NCI-H226 (cell line): ENCODE measurements at places on chromosomes 2 and 18.
A peak's percentile ranks its signal among the peaks of the same experiment; 100 is the strongest.

- no peak for DNase-seq
These were observed 277.2 kb downstream of the BCL2 start for GRCh38 chr18:63042351-63042750.

GRCh38 chr2:219183151-219183772, 5.2 kb downstream of the RETREG2 start:
- DNase-seq: no peak

GRCh38 chr2:72940786-72941185, 23.5 kb downstream of the EMX1 start:
- no peak for DNase-seq

- peak; percentile 35 for DNase-seq
These were observed 103.8 kb upstream of the NDUFV2 start for GRCh38 chr18:8998481-8999217.

DNA sequence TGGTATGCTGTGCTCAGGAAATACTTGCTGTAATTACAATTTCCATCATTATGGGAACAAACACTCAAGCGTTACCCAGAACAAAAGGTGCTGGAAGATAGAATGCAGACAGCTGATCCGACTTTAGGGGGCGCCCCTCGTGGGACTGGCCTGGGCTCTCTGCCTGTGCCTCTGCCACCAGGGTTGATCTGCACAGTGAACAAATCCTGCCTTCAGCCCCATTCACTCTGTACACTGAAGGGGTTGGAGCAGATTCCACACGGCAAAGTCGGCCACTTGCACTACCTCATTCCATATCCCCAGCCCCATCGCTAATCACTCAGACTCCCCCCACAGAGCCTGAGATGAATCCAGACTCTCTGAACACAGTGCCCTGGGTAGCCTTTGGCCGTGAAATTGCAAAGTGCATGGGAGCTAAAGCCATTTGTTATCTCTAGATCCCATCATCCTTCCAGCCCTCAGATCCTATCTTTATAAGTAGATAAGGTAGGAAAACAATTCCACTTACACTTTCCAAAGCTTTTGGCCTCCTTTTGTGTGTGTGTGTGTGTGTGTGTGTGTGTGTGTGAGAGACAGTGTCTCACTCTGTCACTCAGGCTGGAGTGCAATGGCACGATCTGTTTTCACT, 69.3 kb downstream of the INPP5D start:
- no peak for DNase-seq

DNA sequence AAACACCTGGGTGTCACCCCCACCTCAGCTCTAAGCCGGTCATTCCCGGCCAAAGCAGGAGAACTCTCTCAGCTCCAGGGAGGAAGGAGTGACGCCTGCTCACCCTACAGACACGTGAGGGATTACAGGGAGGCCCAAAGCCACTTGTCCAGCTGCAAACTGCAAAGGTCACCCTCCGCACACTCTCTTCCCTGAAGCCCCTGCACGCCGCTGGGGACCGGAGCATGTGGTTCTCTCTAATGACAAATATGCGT, 108.0 kb upstream of the ID2 start:
- no peak for DNase-seq

DNA sequence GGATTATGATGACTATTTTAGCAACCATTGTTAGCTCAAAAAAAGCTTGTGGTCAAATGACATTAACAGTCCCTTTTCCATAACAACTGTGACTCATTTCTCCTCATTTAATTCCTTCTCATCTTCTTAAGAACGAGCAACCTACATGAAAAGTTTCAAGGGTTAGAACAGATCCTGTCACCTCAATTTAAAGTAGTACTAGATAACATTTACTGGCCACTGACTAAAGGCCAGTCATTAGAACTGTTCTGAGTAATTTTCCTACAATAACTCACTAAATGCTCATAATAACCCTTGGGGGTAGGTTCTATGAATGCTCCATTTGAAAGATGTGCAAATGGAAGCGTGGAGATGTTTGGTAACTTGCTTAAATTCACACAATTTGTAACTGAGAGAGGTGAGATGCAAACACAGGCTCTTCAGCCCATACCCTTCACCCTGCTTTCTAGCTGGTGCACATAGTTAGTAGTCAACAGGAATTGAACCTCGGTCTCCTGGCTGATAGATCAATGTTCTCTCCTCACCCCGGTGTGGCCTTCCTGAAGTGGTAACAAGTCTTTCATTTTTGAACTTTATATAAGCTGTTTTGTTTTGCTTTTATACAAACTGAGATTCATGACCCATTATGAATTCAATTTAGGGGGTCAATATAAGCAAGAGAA, 212.5 kb downstream of the SETBP1 start:
- DNase-seq: no peak

DNA sequence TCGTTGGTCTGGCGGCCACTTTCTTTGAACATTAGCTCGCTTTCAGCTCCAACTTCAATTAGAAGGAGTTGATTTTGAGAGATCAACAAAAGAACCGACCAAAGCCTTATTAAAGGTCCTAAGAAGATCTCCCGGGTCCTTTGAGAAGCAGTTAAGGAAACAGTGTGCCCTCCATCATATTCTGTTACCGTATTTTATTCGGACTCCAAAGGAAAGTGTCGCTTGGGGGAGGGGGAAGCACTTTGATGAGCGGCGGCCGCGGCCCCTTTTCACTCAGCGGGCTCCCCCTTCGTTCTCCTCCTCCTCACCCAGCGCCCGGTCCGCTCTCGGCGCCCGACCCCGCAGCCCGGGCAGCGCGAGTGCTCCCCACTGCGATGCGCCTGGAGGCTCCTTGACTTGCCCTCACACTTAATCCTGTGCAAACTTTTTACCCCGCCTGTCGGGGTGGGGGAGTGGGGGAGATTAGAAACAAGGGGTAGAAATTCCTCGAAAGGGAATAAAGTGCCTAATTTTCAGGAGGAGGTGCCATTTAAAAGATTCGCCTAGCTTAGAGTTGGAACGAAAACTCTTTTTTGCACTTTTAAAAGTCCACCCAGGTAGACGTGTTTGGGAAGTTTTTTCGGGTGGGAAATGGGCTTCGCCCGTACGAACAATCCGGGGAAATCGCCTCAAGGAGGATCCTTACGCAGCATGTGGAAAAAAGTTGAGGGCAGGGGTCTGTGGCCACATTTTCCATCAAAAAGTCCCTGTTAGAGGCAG, 1.2 kb upstream of the OTX1 start:
- no peak for DNase-seq

DNA sequence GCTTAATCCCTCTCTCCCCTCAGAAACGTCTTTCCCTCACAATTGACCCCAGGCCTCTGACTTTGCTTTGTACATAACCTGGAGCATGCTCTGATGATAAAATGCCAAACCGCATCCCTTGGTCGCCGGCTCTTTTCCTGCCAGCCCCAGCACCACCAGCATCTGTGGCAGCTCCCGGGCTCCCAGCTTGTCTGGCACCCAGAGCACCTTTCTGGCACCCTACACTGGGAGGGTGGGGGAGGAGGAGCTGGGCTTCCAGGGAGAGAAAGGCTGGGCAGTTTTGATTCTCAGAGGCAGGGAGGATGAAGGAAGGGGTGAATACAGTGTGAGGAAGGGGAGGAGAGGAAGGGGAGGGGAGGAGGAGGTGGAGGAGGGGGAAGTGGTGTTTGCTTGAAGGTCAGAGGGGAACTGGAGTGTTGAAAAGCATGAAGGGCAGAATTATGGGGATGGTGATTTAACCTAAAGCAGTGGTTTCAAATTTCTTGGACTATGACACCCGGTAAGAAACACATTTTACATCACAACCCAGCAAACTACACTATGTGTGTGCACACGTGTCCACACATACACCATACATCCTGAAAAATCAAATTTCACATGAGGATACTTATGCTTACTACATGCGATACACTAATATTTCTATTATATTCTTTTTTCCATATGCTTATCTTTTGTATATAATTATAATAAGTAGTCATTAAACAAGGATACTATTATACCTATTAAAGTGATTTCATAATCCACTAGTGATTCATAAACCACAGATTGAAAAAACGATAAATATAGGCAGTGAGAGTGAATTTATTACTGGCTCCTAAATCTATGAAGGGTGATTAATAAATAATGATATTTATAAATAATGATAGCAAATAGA, 30.0 kb upstream of the IGFBP2 start:
- DNase-seq: no peak

- no peak for DNase-seq
These were observed 18.0 kb upstream of the SAG start for GRCh38 chr2:233289648-233290047.

- DNase-seq: no peak
These were observed 143.0 kb downstream of the ZEB2 start for GRCh38 chr2:144376926-144377325.

- DNase-seq: no peak
These were observed 84.6 kb downstream of the PLCL1 start for GRCh38 chr2:197889041-197889440.

- peak; percentile 56 for DNase-seq
These were observed 572.3 kb downstream of the PLCL1 start for GRCh38 chr2:198376677-198377076.

- DNase-seq: peak; percentile 5
These were observed 646 bp downstream of the PHLPP1 start for GRCh38 chr18:62715759-62716615.

DNA sequence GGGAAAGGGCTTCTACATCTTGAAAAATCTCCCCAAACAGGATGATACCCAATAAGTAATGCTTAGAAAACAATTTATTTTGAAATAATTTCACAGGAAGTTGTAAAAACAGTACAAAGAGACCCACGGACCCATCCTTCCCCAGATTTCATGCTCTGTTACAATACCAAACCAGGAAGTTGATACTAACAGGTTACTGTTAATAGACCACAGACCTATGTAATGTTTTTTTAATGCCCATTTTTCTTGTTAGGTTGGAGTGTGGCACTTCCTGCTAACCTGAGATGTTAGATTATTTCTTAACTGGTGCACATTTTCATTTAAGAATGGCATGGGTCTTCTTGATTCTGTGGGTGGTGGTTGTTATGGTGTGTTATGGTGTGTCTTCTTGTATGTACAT, 21.4 kb upstream of the MGAT5 start:
- DNase-seq: no peak

- DNase-seq: no peak
These were observed 94.5 kb upstream of the UPP2 start for GRCh38 chr2:158006961-158007719.

GRCh38 chr18:50099725-50100407, 95.1 kb downstream of the MYO5B start:
- DNase-seq: peak; percentile 25

DNA sequence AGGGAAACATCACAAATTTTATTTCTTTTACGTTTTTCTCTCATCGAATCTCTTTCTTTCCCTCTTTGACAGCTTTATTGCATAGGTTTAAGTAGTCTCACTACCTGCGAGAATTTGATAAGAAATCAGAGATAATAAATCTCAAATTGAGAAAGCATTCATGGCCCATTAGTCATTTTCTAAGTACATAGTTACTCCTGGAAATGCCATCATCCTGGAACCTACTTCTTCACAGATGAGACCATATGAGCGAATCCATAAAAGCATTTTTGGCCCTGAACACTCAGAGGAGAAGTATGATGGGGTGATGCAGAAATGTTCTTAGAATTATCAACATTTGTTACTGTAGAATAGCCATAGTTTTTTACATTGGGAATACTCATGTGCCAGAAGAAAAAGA, 138.0 kb upstream of the ARHGAP28 start:
- DNase-seq: peak; percentile 85

- no peak for DNase-seq
These were observed 318.8 kb downstream of the CCDC85A start for GRCh38 chr2:56502616-56503015.

DNA sequence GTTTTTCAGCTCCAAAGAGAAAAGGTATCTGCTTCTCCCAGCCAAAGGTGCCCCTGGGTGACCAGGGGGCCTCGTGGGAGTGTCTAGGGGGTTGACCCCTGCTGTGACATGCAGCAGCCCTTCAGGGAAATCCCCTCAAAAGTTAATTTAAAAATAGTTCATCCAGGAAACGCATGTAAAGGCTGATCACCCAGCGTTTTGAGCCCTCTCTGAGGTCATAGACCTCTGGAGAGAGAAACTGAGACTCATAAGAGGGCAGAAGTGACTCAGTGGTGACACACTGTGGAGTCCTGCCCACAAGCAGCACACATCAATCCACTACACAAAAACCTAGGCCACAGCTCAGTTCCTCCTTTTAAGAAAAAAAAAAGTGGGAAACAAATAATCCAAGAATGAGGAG, 11.9 kb downstream of the GAL3ST2 start:
- no peak for DNase-seq

GRCh38 chr2:148999451-148999921, 39.0 kb upstream of the LYPD6B start:
- no peak for DNase-seq

GRCh38 chr18:31876707-31877106, 66.2 kb downstream of the TRAPPC8 start:
- DNase-seq: no peak

- DNase-seq: no peak
These were observed 382.4 kb upstream of the SMIM21 start for GRCh38 chr18:75809926-75810255.

GRCh38 chr18:79754022-79754761, 43.5 kb upstream of the KCNG2 start:
- DNase-seq: no peak

GRCh38 chr2:162344617-162344950, 652 bp downstream of the GCA start:
- no peak for DNase-seq

DNA sequence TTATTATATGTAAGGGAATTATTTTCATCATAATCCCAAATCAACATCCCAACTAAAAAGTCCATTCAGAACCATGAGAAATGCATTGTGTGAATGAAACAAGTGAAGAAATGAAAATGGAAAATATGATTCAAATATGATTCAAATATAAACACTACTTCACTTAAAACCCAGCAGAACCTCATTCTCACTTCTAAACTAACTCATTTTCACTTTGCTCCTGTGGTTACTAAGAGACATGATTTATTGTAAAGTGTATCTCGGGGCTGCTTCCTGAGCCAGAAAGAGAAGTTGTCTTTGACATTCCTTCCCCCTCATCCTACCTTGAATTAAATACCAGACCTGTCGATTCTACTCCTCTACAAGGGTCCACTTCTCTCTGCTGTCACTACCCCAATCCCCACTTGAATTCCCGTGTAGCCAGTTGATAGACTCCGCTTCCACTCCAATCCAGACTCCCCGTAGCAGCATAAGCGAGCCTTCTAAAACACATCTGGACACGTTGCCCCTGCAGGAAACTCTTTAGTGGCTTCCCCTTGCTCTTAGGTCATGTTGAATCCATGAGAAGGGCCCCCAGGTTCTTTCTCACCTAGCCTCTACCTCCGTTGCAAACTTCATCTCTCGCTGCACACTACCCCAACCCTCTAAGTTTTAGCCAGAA, 697.0 kb upstream of the ID2 start:
- no peak for DNase-seq

GRCh38 chr2:135473567-135473966, 57.5 kb downstream of the ZRANB3 start:
- no peak for DNase-seq

GRCh38 chr2:17540093-17540812, at the start of gene VSNL1:
TSS of gene VSNL1 (plus strand) at chr2:17540696. CDS start at chr2:17592075, 51,379 bp downstream.
- peak; percentile 24 for DNase-seq
